ENCODE measurements at places on chromosomes 1 and 21.

- DNase-seq: no peak
Observed at GRCh38 chr1:119125874-119126273, 14.6 kb downstream of the WARS2 start.

DNA sequence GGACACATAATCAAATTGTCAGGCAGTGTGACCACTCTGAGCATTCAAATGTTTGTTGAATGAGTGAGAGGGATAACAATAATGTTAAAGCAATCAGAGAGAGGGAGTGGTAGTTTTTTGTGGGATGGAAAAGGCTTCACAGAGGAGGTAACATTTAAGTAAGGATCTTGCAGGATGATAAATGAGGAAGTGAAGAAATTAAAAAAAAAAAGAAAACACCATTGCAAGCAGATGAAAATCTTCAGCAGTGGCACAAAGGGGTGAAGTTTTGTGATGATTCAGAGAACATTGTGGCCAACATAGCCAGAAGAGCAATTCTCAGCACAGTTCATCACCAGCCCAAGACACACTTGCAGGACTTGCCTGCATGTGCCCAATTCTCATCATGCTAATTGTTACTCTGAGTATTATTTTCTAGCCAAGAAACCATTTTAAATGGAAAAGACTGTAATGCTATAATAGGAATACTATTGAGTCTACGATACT, 35.0 kb downstream of the OVGP1 start:
- DNase-seq: no peak

DNA sequence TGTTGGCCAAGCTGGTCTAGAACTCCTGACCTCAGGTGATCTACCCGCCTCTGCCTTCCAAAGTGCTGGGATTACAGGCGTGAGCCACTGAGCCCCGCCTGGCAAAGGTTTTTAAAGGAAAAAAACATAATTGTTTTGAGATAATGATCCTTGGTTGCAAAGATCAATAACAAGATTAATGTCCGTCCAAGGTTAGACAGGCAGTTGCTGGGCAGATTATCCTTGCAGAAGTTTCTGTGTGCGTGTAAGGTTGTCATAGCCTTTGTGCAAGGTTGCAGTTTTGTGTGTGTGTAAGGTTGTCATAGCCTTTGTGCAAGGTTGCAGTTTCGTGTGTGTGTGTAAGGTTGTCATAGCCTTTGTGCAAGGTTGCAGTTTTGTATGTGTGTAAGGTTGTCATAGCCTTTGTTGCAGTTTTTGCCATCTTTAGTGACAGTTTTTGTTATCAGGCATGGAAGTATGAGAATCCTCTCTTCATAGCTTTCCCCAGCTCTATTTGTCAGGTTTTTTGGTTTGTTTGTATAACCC, 3.6 kb downstream of the YBEY start:
- DNase-seq: no peak

DNA sequence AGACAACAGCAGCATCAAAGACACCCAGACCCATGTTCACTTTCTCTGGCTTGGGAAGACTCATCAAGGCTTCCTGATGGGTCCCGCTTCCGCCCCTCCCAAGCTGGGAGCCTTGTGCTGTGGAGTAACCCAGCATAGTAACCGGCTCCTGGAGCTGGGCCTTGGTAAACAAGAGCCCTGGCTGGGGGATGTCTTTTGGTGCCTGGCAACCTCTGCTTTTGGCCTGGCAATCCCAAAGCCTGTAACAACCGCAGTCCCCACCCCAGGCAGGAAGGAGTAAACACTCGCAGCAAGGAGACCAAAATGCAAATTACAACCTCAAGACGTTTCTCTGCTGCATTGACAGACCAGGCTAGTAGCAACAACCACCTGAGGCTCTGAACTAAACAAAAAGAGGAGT, 16.9 kb upstream of the THRAP3 start:
- no peak for DNase-seq

DNA sequence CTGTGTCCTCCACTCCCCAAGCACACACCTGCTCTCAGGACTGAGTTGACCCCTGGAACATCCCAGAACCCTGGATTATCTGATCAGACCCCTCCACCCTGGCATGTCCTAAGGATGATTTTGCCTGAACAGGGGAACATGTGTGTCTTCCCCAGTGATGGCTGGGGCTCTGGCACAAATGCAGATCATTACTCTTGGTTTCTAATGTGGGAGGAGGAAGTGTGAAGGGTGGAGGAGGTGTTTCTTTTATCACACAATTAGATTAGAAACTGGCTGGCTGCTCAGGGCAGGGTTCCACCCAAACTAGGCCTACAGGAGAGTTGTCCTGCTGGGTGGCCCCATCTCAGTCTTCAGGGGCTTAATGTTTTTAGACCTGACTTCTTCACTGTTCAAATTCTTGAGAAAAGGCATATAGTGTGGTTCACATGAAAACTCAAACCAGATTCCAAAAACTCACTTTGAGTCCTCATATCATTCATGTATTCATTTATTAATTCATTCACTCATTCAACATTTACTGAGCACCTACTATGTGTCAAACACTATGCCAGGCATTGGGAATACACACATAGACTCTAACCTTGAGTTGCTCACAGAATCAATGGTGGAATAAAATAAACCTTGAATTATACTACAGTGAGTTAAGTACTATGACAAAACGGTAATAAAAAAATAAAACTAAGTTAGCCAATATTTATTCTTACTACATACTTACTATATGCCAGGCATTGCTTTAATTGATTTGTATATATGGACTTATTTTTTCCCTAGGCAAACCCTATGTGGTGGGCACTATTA, 221.8 kb upstream of the JUN start:
- no peak for DNase-seq

DNA sequence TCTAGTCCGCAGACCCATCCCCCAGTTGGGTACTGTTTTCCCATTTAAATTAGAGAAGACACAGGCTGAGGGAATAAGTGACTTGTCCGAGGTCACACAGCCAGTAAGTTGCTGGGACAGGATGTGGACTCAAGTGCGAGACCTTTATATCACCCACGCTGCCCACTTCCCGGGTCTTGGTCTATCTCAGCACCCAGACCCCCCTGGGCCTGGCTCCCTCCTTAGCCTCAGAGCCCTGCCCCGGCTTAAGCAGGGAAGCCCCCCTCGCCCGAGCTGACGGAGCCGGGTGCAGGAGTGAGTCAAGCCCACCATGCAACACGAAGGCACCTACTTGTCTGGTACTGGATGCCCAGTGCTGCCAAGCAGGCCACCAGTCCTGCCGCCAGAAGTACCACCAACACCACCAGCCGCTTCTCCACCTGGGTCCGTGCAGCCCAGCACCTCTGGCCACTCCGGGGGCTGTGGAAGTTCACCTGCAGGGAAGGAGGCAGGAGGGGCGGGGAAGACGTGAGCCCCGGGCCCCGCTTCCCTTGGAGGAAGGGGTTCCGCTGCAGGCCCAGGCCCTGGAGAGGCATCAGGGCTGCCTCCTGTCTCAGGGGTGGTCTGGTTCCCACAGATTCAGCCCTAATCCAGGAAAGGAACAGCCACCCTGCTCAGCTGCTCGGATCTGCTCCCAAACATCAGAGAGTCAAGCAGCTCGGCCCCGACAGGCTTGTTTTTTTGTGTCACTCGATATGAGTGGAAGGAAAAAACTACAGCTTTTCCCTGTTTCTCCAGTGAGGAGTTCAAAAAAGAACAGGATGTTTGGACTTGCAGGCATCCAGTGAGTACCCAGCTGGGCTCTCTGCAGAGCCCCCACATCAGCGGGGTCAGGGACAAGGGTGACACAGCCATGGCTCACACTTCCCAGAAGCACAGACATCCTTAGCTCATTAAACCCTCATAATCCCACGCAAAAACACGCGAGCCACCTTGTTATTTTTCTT, 11.1 kb downstream of the ECE1 start:
- no peak for DNase-seq

DNA sequence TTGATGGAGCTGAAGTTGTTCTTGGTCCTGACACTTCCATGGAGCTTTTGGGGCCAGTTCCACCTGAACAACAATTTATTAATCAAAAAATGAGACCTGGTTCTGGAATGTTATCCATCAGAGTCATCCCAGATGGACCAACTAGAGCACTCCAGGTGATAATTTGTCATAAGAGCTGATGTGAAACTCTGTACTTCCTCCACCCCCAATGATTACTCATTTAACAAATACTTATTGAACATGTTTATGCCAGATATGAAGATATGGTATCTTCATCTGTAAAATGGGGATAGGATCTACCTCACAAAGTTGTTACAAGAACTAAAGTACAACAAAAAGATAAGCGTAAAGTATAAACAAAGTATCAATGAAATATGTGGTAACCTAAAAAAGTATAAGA, 153.2 kb downstream of the VPS13D start:
- no peak for DNase-seq

All from NCI-H526 (cell line).